Stimulated activated CD8-positive, alpha-beta memory T cell treated with anti-CD3 and anti-CD28 coated beads, Interleukin-15, amount 100 ng/mL, for 24 hours (primary cell): ENCODE measurements at places on chromosomes 6 and 20.

- no peak for DNase-seq
Observed at GRCh38 chr6:127716465-127716864, 139.5 kb downstream of the C6orf58 start.

DNA sequence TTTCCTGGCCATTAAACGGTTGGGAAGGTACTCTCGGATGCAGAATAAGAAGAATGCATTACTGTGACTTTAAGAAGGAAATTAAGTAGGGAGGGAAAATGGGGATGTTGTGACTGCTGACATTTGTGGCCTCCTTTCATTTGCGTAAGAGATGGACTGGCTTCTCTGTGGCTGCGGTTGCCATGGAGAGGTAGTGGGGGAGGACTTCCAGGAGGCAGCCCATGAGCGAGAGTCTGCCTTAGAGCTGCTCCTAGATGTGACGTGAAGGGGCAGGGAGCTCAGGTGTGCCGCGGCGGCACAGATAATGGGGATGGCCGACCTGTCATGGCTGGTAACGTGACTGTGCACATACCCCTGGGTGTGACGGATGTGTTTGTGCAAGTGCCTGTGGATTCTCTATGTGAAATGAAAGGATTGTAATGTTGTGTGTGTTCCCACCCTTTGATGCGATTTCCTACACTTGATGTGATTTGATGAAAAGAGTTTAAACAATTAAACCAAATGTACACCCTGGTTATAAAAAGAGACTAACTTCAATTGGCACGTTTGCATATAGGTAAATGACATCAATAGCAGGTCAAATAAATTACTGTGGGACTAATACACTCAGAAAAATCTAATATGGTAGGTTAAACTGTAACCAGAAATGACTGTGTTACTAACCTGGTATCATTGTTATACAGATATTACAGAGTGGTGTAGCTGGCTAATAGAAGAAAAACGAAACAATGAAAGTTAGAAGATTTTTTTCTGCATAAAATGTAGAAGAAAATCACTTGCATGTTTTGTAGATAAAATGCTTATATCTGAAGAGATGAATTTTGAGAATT is 48.9 kb downstream of the HIVEP1 start:
- no peak for DNase-seq

GRCh38 chr6:29737707-29738630 is 14.7 kb downstream of the HLA-F start:
- no peak for DNase-seq

DNA sequence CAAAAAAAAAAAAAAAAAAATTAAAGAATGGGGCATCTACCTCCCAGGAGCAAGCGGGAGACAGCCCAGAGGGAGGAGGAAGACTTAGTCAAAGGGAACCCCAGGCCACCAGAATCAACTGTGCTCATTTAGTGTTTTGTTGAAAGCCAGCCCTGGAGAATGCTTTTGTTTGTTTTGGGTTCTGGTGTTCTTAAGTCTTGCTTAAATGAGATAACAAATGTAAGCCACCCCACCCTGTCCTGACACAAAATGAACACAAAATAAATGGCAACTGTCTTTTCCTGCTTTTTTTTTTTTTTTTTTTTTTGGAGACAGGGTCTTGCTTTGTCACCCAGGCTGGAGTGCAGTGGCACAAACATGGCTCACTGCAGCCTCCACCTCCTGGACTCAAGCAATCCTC is 165.0 kb upstream of the JARID2 start:
- no peak for DNase-seq

- DNase-seq, result no peak
Observed at GRCh38 chr20:52093575-52093974, 98.0 kb downstream of the ZFP64 start.

GRCh38 chr6:116411284-116411623 is 40.5 kb downstream of the DSE start:
- no peak for DNase-seq

DNA sequence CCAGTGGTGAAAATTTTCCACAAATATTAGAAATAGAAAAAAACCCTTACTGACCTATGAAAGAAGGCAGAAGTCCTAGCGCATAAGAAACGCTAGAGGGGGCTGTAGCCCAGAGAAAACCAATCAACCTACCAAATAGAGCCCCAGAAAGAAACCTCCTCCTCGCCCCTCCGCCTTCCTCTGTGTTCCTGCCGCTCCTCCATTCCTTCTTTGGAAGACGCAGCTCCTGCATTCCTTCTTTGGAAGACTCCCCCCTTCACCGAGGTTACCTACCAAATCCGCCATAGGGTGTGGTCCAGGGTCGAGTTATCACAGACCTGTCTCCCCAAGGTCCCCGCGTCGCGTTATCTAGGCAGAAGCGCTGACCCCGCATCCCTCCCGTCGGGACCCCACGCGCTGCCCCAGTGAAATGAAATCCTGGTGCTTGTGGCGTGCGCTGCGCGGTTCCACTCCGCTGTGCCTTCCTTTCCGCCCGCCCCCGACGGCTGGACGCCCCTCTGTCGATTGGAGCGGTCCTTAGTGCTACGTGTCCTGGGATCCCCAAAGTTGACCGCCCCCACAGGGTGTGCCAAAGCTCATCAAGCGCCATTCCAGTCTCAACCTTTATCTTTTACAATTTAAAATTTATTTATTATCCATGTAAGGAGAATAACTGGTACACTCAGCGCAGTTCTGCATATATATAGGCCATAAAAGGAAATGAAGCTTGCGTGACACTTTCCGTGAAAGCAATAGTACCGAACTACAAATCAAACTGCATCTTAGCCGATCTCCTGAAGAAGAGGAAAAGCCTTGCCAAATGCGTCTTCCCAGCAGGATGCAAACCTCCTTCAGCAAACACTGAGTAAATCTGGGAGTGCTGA is 13.0 kb downstream of the RPP21 start:
- no peak for DNase-seq

DNA sequence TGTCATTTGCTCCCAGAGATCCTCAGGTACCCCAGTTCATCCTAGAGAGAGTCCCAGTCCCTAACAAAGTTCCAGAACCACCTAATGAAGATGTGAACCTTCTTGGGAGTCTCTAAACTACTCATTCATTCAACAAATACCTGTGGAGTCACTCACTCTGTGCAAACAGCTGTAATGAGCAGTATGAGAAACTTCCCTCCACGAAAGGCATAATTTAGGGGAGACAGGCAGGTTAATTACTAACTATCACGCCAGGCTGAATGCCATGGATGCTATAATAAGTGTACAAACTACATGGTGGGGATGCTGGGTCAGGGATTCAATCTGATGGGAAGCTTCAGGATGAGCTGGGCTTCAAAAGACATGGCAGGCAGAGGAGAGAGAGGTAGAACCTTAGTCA is 70.1 kb upstream of the AFDN start:
- no peak for DNase-seq

GRCh38 chr20:56769921-56770600 is 141.0 kb downstream of the TFAP2C start:
- DNase-seq, result no peak

DNA sequence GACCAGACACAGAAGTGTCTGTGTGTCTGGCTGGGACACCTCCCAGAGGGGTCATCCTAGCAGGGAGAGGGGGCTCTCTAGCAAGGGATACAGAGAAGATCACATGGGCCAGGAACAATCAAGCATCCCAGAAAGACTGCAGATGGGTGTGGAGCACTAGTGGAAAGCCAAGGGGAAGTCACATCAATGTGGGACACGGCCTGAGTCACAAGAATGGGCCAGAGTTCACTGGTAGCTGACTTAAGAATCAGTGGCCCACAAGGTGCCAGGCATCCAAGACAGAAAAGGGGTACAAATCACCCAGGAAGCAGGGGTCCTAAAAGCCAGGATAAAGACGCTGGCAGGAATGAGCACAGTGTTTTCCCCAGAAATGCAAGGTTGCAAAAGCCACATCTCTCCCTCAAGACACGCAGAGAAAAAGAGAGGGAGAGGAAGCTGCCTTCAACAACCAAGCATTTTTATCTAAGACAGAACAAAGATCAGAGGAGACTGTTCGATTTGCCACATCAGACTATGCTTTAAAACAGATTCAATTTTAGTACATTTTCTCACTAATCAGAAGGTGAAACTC is 113.6 kb upstream of the DST start:
- no peak for DNase-seq

- no peak for DNase-seq
Observed at GRCh38 chr20:62771396-62772102, 24.7 kb upstream of the MRGBP start.

- DNase-seq, result no peak
Observed at GRCh38 chr6:135488023-135488422, 9.5 kb downstream of the AHI1 start.

GRCh38 chr6:46677314-46677654 is 10.4 kb upstream of the TDRD6 start:
- no peak for DNase-seq

DNA sequence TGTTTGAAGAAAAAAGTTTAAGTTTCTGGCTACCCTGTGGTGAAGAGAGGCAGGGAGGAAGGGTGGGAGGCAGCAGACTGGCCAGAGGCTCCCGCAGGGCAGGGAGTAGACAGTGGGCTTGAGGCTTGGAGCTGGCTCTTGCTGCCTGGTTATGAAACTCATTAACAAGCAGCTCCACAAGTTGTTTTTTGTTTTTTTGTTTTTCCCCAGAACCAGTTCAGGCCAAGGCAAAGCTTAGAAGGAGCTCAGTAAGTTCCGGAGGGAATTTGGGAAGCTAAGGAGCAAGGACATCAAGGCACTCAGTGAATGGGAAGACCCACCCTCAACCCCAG is 4.0 kb downstream of the DLL1 start:
- DNase-seq, result no peak

GRCh38 chr20:4401601-4402000 is 320.1 kb upstream of the PRND start:
- no peak for DNase-seq

- no peak for DNase-seq
Observed at GRCh38 chr20:58774667-58775263, 75.9 kb downstream of the GNAS-AS1 start.

- no peak for DNase-seq
Observed at GRCh38 chr20:19428324-19428723, 215.9 kb downstream of the SLC24A3 start.

- DNase-seq, result no peak
Observed at GRCh38 chr6:36289281-36289878, 19.5 kb downstream of the PNPLA1 start.

DNA sequence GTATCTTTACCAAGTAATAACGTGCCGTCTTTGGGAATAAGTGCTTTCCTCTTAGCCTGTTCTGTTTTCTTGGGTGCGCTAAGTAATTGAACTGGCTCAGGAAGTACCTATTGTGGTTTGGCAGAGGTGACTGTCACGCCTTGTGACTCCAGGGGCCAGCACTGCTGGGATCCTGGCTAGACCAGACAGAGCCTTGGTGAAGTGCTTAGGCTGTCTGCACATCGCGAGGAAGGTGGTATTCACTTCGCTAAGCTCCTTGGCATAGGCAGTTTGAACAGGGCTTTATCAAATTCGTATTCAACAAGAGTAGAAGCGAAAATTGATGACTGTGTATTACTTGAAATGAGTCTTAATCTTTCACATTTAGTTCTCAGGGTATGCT is 17.6 kb downstream of the PRDM1 start:
- no peak for DNase-seq
